AML-193 (cell line): ENCODE measurements at places on chromosomes 6 and 20.

- no peak for DNase-seq
Measured at GRCh38 chr6:21780679-21781078, 187.1 kb downstream of the SOX4 start.

GRCh38 chr20:48578397-48579098 lies 249.3 kb downstream of the PREX1 start:
- no peak for DNase-seq

GRCh38 chr20:32285621-32286371 lies 8.3 kb downstream of the KIF3B start:
- no peak for DNase-seq

GRCh38 chr6:167565388-167565787 lies 240.5 kb downstream of the TTLL2 start:
- DNase-seq: no peak

- DNase-seq: no peak
Measured at GRCh38 chr20:63162206-63162795, 53.6 kb downstream of the YTHDF1 start.

DNA sequence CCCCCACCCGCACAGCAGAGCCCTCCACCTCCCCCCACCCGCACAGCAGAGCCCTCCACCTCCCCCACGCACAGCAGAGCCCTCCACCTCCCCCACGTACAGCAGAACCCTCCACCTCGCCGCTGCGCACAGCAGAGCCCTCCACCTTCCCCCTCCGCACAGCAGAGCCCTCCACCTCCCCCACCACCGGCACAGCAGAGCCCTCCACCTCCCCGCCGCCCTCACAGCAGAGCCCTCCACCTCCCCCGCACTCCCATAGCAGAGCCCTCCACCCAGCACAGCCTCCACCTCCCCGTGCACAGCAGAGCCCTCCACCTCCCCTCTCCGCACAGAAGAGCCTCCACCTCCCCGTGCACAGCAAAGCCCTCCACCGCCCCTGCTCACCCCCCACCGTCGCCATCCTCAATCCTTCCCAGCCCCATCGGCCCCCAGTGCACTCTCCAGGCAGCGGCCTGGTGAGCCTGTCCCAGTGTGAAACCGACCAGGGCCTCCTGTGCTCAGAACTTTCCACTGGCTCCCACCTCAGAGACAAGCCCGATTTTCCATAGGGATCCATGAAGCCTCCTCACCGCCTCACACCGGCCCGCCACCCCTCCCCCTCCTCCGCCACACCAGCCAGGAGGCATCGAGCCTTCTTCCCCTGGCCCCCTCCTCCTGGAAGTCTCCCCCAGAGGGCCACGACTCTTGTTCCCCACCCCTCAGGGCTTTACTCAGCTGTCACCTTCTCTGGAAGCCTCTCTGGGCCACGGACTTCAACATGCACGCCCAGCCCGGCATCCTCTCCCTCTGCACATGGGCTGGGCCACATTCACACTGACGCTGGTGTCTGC lies 347.1 kb downstream of the ZFAND3 start:
- DNase-seq: no peak

DNA sequence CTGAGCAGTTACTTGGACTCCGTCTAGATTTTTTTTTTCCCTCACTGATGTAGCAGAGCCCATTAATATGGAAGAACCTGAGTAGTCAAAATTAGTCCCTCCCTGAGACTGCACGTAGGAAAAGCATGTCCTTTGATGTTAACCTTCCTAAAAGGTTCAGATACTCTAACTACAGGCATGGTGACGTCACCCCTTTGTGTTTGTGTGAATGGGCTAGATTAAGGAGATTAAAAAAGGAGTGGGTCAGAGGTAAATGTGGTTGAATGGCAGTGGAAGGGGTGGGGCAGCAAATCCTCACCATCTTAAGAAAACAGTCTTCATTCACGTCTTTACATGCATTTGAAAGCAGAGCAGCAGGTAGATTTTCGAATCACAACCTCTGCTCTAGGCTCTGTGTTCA lies 521.1 kb downstream of the TFAP2B start:
- no peak for DNase-seq

DNA sequence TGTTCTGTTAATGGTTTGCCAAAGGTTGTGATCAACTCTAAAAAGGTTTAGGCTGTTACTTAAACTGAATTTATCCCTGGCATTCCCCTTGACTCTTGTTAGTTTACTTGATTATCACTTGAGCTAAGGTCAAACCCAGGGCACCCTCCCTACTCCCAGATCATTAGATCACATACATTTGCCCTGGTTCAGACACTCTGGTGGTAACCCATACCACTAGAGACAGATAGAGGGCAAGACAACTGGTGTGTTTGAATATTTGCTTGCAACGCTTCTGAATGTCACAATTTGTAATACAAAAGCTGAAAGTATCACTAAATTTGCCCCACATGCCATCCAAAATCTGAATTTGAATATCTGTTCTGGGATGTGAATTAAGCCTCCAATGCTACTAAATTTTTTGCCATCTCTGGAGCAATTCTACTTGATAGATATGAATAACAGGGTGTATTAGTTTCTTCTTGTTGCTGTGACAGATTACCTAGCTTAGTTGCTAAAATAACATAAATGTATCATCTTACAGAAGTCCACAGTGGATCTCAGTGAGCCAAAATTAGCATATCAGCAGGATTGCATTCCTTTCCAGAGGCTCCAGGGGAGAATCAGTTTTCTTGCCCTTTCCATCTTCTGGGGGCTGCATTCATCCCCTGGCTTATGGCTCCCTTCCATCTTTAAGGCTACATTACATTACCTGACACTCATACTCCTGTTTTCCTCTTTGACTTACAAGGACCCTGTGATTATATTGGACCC lies 45.4 kb downstream of the FIG4 start:
- DNase-seq: no peak

- DNase-seq: no peak
Measured at GRCh38 chr6:128886706-128887105, 3.8 kb downstream of the LAMA2 start.

DNA sequence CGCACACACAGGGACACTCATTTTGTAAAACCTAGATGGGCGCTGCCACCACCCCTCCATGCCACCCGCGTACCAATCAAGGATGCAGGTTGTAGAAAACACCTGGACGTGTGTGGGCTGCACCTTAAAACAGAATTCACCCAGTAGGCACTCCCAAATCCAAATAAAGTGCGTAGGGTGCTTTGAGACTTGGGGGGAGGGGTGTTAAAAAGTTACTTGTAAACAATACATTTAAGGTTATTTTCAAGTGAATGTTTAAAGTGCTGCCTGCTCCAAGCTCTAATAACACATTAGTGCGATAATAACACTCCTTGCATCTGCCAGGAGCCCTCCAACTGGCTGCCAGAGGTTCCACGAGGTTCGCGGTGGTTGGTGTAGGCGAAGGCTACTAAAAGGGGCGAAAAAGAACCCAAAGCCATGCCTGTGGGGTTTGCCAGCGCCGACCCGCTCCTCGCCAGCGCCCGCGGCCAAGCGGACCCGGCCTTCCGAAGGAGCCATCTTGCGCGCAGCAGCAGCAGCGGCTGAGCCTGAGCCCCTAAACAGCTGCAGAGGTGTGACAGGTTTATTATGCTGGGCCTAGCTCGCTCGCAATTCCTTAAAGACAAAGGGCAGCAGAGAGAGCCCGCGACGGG lies 11.5 kb downstream of the FOXC1 start:
- DNase-seq: no peak

DNA sequence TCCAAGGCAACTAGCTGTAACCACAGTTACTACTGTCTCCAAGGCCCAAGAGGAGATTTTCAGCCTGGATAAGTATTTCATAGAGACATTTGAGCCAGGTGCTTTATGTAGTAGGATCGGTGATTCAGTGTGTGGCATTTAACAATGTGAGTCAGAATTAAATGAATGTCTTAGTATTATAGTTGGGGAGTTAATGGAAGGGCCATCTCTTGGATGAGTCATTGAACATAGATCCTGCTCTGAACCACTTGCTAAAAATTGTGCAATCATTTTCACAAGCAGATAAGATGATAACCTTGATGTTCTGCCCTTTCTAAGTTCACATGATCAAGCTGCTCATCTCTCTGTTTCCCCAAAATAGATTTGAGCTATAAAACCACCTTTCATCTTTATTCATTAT lies 668.9 kb upstream of the CITED2 start:
- peak; percentile 52 for DNase-seq

DNA sequence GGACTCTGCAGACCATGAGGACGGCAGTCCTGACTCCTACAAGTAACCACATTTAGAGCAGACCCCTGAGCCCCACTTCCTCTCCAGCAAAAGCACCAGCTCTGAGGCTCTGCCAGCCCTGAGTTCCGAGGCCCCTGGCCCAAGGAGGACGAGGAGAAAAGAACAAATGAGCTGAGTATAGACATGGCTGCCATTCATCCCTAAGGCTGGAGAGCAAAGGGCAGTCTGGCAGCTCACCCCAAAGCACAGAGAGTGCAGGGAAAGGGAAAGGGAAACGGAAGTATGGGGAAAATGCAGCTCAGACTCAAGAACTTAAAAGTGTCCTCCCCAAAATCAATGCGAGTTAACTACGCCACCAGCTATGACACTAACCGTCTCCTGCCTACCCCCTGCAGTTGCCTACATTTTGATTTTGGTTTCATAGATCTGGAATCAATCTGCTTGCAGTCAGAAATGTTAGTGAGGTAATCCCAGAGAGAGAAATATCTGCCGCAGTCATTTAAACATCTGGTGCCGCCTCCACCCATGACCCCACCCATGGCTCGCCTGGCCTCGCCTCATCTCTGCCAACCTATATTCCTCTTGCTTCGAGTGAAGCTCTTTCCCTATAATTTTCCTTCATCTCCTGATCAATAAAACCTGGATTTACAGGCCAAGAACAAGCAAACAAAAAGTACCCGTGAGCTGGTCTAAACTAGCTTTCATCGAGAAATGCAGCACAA lies 49.6 kb upstream of the AFDN start:
- DNase-seq: no peak

DNA sequence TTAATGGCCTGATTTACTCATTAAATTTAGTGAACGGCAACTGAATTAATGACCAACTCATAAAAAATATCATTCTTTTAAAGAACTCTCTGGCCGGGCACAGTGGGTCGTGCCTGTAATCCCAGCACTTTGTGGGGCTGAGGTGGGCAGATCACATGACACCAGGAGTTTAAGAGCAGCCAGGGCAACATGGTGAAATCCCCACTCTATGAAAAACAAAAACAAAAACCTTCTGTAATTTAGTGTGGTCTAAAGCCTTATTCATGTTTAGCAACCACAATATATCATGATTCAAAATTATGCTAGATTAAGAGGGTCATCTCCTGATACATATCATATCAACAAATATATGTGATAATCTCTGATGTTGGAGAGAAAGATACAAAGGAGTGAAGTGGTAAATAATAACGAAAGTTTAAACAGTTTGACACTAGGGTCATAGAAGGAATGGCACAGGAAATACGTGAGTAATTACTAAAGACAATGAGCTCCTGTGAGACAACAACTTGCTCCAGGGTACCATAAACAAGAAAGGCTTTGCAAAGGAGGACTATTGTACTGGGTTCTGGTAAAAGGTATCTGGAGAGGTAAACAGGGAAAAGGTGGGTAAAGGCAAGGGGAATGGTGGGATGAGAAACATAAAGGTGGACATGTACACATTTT lies 5.7 kb downstream of the ELOVL4 start:
- no peak for DNase-seq

DNA sequence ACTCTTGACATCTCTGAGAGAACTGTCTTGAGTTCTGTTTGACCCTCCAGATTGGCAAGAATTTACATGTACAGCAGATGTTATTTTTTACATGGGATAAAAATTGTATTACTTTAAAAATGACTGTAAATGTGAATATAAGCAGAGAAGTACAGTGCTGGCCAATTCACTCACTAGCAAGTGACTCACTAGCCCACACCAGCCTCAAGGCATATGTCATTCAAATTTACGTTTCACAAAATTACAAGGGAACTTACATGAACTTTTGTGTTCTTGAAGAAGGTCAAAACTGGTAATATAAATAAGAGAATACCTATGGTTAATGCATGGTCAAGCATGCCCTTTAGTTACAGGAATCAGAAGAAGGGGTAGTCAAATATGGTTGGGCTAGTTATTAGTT lies 54.0 kb upstream of the HMGCLL1 start:
- no peak for DNase-seq

DNA sequence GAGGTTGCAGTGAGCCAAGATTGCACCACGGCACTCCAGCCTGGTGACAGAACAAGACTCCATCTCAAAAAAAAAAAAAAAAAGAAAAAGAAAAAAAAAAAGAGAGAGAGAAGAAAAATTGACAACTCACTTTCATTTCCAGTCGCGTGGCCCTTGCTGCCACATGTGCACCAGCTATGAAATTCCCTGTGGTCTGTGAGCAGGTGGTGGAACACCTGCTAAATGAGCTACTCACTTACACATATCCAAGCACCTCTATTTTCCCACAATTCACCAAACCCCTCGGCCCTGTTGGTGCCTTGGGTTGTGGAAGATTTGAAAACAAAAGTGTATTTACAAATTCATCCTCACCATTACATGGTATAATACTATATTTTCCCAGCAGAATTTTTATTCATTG lies 105.2 kb upstream of the ASF1A start:
- no peak for DNase-seq

GRCh38 chr20:2754424-2754823 lies 46.0 kb downstream of the CPXM1 start:
- no peak for DNase-seq

GRCh38 chr6:122347280-122347679 lies 52.2 kb upstream of the HSF2 start:
- no peak for DNase-seq

DNA sequence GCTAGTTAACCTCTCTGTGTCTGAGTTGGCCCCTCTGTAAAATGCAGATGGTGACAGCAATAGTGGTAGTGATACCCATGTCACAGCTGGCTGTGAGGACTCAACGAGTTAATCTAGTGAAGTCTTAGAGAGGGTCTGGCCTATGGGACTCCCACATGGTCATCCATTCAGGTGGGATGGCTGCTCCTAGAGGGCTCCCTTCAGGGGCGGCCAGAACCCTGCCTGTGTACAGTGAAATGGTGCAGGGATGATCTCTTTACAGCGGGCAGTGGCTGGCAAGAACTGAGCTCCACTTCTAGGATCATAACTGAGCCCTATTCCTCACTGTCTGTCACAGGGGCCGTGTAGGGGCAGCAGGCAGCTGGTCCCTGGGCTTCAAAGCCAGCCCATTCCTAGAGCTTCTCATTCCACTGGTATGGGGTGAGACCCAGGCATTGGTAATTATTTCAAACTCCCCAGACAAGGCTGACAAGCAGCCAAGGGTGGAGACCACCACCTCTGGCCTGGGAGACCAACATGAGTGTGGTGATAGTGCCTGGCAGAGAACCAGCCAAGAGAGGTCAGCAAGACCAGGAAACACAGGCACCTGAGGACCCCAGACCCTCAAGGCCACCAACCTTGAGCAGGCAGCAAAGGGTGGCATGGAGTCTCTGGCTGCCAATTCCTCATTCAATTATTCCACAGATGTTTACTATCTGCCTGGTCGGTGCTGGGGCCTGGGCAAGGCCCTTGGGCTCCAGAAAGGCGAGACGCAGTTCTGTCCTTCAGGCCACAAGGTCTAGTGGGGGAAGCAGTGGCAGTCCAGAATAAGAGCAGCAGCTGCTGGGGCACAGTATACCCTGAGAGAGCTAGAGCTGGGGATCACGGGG lies 103.4 kb downstream of the MRPL14 start:
- no peak for DNase-seq

DNA sequence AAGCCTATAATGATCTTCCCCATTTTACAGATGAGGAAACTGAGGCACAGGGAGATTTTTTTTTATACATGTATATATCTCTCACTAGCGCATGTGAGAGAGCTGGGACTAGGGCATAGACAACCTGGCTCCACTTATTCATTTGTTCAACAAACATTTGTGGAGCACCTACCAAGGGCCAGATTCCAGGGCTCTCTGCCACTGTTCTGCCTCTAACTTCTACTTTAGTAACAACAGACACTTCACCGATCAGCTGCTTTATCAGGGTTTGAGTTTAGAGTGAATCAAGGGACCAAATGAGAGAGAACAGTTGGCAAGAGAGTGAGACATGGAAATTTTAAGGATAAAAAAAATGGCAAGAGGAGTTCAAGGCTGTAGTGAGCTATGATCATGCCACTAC lies 7.4 kb downstream of the ADAT2 start:
- DNase-seq: no peak
